Mesothelial cell of epicardium (in vitro differentiated cells): ENCODE measurements at places on chromosomes 3 and 15. TPM values are rescaled to one million over a fixed set of nuclear protein-coding genes. Genes with fewer than 3 reads are reported as not detected.
A peak's percentile ranks its signal among the peaks of the same experiment; 100 is the strongest.

XCR1 gene
- total RNA-seq = not detected in 3 replicates

ACTC1 gene
- total RNA-seq = 4.8 to 5.5 TPM (median 5.4 TPM) in 3 replicates

WDR48 gene
- total RNA-seq = 54.0 to 59.4 TPM (median 58.9 TPM) in 3 replicates

NRROS gene
- 0.72 to 1.3 TPM (median 0.93 TPM) in 3 replicates for total RNA-seq

RAB6B gene
- total RNA-seq = 10.9 to 12.8 TPM (median 11.0 TPM) in 3 replicates

SLC12A1 gene
- total RNA-seq = 0.13 to 0.31 TPM (median 0.14 TPM) in 3 replicates

P2RY1 gene
- 7.3 to 8.9 TPM (median 8.5 TPM) in 3 replicates for total RNA-seq

GPR62 gene
- total RNA-seq = 0.22 to 0.36 TPM (median 0.33 TPM) in 3 replicates

SMCO1 gene
- not detected in 3 replicates for total RNA-seq

LMAN1L gene
- total RNA-seq = 0.16 to 0.65 TPM (median 0.35 TPM) in 3 replicates

UCN2 gene
- 0.22 to 0.60 TPM (median 0.57 TPM) in 3 replicates for total RNA-seq

GRCh38 chr15:62569460-62570404 is 404.6 kb upstream of the C2CD4B start:
- H3K36me3 ChIP-seq = no peaks in the 10 kb centered on the region
- peak overlapping the region; percentile 64 for H3K27ac ChIP-seq
- H3K4me3 ChIP-seq = no peak overlapping the region

DNA sequence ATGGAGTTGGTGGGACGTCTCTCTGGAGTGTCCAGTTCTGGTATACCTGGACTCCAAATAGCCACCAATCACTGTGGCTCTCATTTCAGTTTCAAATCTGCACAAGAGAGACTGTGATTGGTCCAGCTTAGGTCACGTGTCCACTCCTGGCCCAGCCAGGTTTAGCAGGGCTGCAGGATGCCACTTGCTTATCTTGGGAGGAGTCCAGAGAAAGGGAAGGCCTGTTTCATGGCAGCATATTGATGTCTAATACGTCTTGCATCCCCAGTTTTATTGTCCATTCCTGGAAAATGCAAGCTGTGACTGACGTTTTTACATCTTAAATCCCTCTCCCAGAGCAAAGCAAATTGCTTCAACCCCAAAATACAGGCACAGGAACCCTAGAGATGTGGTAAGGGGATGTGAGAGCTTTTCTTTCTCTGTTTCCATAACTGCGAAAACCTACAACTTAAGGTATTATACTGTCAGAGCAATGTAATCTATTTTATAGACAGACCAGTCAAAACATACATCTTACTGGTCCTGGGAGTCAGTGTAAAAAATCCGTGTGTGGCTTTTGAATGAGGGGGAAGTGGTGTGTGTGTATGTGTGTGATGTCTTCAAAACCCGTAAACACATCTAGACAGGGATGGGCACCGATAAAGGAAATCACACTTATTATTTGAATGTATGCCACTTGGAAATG is 274.4 kb downstream of the TLE3 start:
- H3K27ac ChIP-seq = no peak overlapping the region
- no peak overlapping the region for H3K4me3 ChIP-seq
- no peak for DNase-seq

DNA sequence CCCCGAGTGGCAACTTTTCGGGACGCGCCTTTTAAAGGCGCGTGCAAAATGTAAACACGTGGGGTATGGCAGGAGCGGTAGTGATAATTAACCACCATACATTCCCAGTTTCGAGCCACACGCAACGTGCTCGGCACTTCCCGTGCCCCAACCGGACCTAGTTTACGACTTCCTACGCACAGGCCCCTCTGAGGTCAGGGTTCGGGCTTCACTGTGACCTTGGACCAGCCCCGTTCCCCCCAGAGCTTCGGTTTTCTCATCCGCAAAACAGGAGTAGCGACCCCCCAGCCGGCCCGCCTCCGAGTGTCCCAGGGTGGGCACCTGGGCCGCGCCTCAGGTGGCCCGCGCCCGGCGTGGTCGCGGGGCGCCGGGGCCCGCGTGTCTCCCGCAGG is 451 bp downstream of the CHCHD4 start:
- no peak for DNase-seq
- H3K4me3 ChIP-seq = peak overlapping the region; percentile 100
- H3K27ac ChIP-seq = peak overlapping the region; percentile 88
- no peaks in the 10 kb centered on the region for H3K27me3 ChIP-seq
- peaks cover 45% of the 10 kb centered on the region for H3K4me1 ChIP-seq

DNA sequence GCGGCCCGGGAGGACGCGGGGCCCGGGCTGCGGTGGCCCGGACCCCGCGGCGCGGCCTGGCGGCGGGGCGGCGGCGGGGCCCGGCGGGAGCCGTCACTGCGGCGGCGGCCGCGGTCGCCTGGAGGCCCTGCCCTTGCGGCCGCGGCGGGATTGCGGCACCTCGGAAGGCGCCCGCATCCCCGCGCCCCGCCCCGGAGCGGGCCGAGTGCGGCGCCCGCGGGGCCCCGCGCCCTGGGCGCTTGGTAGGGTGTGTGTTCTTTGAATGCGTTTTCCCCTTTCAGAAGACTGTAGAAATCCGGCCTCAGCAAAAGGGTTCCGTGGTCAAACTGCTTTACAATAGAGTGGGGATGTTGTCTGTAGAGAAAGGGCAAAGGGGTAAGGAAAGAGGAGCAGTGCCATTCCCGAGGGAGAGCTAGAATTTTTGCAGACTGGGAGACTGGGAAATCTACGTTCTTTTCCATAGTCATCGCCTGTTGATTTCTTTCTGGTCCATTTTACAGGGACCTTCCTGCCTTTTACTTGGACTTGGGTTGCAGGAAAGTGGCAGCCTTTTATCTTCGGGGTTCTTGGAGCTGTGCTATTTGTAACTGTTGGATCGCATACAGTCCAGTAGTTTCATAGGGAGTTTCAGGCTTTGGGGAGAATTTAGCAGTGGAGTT is 630 bp downstream of the SNRK start:
- H3K4me3 ChIP-seq = peak overlapping the region; percentile 91
- DNase-seq = no peak
- H3K27ac ChIP-seq = peak overlapping the region; percentile 96
- peaks cover 10% of the 10 kb centered on the region for H3K27me3 ChIP-seq

GRCh38 chr3:4900298-4900697 is 78.9 kb upstream of the BHLHE40 start:
- H3K27ac ChIP-seq = no peak overlapping the region
- H3K4me1 ChIP-seq = peaks cover 47% of the 10 kb centered on the region
- H3K36me3 ChIP-seq = no peaks in the 10 kb centered on the region

- H3K4me3 ChIP-seq = no peak overlapping the region
- no peaks in the 10 kb centered on the region for H3K27me3 ChIP-seq
- no peaks in the 10 kb centered on the region for H3K36me3 ChIP-seq
- no peak overlapping the region for H3K27ac ChIP-seq
- peaks cover 19% of the 10 kb centered on the region for H3K4me1 ChIP-seq
These were observed 398.9 kb upstream of the TPRG1 start for GRCh38 chr3:188772886-188773285.

DNA sequence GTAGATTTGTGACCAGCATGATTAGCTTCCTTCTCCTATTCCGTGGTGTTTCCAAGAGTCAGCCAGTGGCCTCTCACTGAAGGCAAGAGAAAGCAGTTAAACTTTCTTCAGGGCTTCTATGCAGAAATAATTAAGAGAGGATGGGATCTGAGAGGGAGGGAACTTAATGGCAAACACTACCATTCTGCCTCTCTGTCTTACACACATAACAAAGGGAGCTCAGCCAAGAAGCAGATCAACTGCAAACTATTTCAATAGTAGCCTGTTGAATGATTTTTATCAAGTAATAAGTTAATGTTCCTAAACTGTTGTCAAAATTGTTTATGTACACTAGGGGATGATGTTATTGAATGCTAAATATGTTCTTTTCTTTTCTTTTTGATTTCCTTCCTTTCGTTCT is 11.8 kb downstream of the OXSR1 start:
- no peak overlapping the region for H3K4me3 ChIP-seq
- DNase-seq = no peak
- H3K36me3 ChIP-seq = peaks cover 10% of the 10 kb centered on the region

GRCh38 chr3:55180936-55181535 is 253.2 kb upstream of the LRTM1 start:
- peaks cover 58% of the 10 kb centered on the region for H3K4me1 ChIP-seq
- H3K36me3 ChIP-seq = no peaks in the 10 kb centered on the region
- no peak overlapping the region for H3K4me3 ChIP-seq
- no peak overlapping the region for H3K27ac ChIP-seq
- no peak for DNase-seq
- H3K27me3 ChIP-seq = no peaks in the 10 kb centered on the region

GRCh38 chr15:40637221-40637745 is 43.2 kb downstream of the KNL1 start:
- no peaks in the 10 kb centered on the region for H3K27me3 ChIP-seq
- H3K4me3 ChIP-seq = no peak overlapping the region
- H3K27ac ChIP-seq = no peak overlapping the region

DNA sequence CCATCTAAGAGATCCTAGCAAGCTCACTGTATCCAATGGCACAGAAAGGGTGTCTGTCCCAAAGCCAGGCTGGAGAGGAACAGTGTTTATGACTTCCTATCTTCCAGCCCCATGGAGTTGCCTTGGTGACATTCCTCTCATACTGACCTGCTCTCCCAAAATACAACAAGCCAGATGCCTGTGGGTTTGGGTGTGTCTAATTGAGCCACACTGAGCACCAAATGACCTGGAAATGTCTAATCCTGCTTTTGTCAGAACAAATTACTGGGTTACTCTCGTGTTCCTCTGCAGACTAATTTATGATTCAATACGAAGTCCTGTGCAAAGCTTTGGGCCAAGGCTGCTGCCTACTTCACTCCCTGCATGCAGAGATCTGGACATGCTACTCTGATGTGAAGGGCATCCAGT is 98.1 kb upstream of the STRIT1 start:
- peaks cover 5% of the 10 kb centered on the region for H3K27me3 ChIP-seq
- no peaks in the 10 kb centered on the region for H3K36me3 ChIP-seq
- no peak overlapping the region for H3K4me3 ChIP-seq
- no peak for DNase-seq

GRCh38 chr3:46399098-46399497 is 7.8 kb downstream of the CCR5AS start:
- DNase-seq = no peak
- no peaks in the 10 kb centered on the region for H3K36me3 ChIP-seq
- H3K27ac ChIP-seq = no peak overlapping the region
- peaks cover 3% of the 10 kb centered on the region for H3K4me1 ChIP-seq

- no peaks in the 10 kb centered on the region for H3K36me3 ChIP-seq
- peaks cover 1% of the 10 kb centered on the region for H3K27me3 ChIP-seq
- H3K4me1 ChIP-seq = peaks cover 18% of the 10 kb centered on the region
- no peak overlapping the region for H3K4me3 ChIP-seq
These were observed 8.3 kb upstream of the TMEM207 start for GRCh38 chr3:190458040-190458439.

GRCh38 chr15:49692514-49693090 is 71.8 kb downstream of the DTWD1 start:
- no peak overlapping the region for H3K27ac ChIP-seq
- H3K36me3 ChIP-seq = no peaks in the 10 kb centered on the region

GRCh38 chr3:106281221-106281620 is 412.4 kb upstream of the CBLB start:
- H3K36me3 ChIP-seq = peaks cover 31% of the 10 kb centered on the region
- H3K4me1 ChIP-seq = peaks cover 27% of the 10 kb centered on the region
- no peaks in the 10 kb centered on the region for H3K27me3 ChIP-seq
- peak overlapping the region; percentile 92 for H3K27ac ChIP-seq
- no peak overlapping the region for H3K4me3 ChIP-seq
- DNase-seq = no peak

DNA sequence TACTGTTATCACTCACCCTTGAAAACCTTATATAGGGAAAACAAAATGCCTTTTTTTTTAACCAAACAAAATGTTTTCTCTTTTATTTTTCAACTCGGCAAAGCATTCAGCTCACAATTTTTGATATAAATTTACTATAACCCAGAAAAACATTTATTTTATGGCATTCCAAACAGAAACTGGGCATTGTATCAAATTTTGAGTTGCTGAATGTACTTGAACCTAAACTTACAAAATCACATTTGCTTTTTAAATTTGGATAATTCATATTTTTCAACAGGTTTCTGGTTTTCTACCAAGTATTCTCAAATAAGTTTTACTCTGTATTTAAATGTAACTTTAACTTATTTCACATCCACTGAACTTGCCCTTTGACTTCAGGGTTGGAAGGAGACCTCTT is 405.6 kb downstream of the GRM7 start:
- H3K27me3 ChIP-seq = peaks cover 5% of the 10 kb centered on the region
- H3K4me3 ChIP-seq = no peak overlapping the region
- DNase-seq = no peak
- no peaks in the 10 kb centered on the region for H3K36me3 ChIP-seq
- no peaks in the 10 kb centered on the region for H3K4me1 ChIP-seq

DNA sequence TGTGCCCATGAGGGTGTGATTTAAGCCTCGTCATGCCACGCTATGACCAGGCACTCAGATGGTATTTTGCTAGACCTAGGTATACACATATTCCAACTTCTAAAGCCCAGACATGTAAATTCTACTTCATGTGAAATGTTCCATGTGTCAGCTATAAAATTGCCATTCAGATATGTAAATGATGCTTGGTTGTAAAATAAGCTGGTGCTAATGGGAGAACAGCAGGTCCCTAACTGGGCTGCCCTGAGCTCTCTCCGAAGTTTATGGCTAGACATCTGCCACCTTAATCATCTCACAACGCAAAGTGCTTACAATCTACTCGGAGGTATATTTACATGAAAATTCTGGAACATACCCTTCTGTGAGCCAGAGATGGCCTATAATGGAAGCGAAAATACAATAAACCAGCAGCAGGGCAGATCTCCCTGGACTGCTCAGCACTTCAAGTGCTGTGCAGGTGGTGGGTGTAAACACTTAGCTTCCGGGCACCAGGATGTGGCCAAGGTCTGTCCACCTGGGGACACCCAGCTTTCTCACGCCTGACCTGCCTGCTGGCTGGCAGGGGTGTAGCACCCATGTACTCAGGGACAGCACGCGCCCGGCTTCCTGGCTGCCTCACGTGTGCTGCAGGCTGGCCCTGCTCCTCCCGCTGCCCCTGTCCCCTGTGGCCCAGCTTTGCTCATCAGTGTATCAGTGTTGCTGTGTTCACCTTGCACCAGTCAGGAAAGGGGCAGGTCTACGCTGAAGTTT is 82.0 kb downstream of the CHDH start:
- DNase-seq = no peak
- H3K4me3 ChIP-seq = no peak overlapping the region
- no peak overlapping the region for H3K27ac ChIP-seq
- H3K27me3 ChIP-seq = peaks cover 7% of the 10 kb centered on the region
- H3K4me1 ChIP-seq = no peaks in the 10 kb centered on the region
- no peaks in the 10 kb centered on the region for H3K36me3 ChIP-seq

GRCh38 chr15:27723821-27724220 is 375.3 kb downstream of the OCA2 start:
- no peaks in the 10 kb centered on the region for H3K36me3 ChIP-seq
- no peak for DNase-seq
- no peaks in the 10 kb centered on the region for H3K4me1 ChIP-seq
- no peak overlapping the region for H3K27ac ChIP-seq
- H3K27me3 ChIP-seq = peaks cover 4% of the 10 kb centered on the region

- no peak overlapping the region for H3K4me3 ChIP-seq
- H3K27ac ChIP-seq = no peak overlapping the region
- no peaks in the 10 kb centered on the region for H3K36me3 ChIP-seq
- peaks cover 14% of the 10 kb centered on the region for H3K27me3 ChIP-seq
These were observed 941.1 kb upstream of the CFAP20DC start for GRCh38 chr3:59990915-59991314.

GRCh38 chr3:179045719-179046402 is 25.7 kb downstream of the ZMAT3 start:
- H3K36me3 ChIP-seq = peaks cover 51% of the 10 kb centered on the region
- no peak overlapping the region for H3K27ac ChIP-seq

GRCh38 chr3:156812521-156813335 is 13.4 kb upstream of the LEKR1 start:
- H3K36me3 ChIP-seq = no peaks in the 10 kb centered on the region
- DNase-seq = no peak
- no peak overlapping the region for H3K4me3 ChIP-seq
- peaks cover 21% of the 10 kb centered on the region for H3K4me1 ChIP-seq
- no peak overlapping the region for H3K27ac ChIP-seq
